ENCODE measurements at places on chromosomes 12 and 14. TPM values are rescaled to one million over a fixed set of nuclear protein-coding genes. Genes with fewer than 3 reads are reported as not detected.

GRCh38 chr12:95858451-95859343, at the start of gene SNRPF:
TSS of gene SNRPF (plus strand) at chr12:95858952. CDS start at chr12:95859074, 122 bp downstream.
- DNase-seq: peak; percentile 97

The ATG2B gene
- 30.9 TPM for total RNA-seq

- DNase-seq: peak; percentile 21
These were observed 2.4 kb downstream of the SINHCAF start for GRCh38 chr12:31323391-31324115.

DNA sequence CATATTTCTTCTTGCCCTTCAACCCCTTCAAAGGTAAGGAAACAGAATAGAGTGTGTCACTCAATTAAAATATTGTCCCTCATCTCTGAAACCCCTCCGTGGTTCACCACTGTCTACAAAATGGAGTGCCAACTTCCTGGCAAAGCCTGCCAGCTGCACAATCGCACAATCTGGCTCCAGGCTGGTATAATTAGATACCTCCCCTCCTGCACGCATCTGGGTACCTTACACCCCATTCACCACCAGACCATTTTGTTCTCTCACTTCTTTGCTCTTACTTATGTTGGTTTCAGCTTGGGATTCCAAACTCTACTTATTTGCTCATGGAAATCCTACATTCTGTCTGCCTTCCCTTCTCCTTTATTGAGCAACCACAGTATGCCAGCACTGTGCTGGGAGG, 314.9 kb downstream of the NUAK1 start:
- DNase-seq: no peak

DNA sequence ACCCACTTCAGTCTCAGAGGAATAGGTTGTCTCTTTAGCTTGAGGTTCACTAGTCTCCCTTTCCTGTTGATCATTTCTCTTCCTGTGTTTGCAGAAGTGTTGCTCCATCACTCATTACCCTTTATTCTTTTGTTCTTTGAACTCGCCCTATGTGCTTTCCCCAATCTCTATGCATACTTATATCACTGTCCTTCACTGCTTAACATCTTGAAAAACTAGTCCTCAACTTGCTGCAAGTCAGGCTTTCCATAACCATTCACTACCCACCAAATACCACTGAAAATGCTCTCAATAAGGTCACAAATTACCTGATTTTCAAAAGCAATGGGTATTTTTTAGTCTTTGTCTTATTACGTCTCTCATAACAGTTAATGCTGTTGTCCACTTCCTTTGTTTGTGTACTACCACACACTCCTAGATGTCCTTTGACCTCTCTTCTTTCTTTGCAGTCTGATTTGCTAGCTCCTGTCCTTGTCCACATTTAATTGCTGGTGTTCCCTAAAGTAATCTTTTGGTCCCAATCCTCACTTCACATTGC, 80.8 kb downstream of the RIC8B start:
- no peak for DNase-seq

DNA sequence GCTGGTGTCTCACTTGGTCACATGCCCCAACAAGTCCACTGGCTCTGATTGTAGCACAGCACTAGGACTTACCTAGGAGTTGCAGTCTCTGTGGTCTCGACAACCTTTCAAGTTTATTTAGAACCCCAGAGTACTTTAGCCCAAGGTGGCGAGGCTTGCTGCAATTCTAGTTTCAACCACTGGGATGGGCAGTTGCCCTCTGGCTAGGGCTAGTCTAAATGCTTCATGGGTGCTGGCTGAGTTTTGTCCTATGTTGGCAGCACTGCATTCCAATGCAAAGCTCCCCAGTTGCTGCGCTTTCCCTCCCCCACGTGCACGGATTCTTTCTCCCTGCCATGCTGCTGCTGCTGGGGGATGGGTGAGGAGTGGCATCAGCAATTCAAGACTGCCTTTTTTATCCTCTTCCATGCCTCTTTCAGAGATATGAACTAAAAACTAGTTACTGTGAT, 207.9 kb downstream of the SYNE2 start:
- no peak for DNase-seq

The PRICKLE1 gene
- total RNA-seq: 9.6 TPM

GRCh38 chr14:61577506-61577931, 117.8 kb upstream of the HIF1A start:
- DNase-seq: no peak

- no peak for DNase-seq
These were observed 16.2 kb upstream of the MYL2 start for GRCh38 chr12:110936367-110937103.

DNA sequence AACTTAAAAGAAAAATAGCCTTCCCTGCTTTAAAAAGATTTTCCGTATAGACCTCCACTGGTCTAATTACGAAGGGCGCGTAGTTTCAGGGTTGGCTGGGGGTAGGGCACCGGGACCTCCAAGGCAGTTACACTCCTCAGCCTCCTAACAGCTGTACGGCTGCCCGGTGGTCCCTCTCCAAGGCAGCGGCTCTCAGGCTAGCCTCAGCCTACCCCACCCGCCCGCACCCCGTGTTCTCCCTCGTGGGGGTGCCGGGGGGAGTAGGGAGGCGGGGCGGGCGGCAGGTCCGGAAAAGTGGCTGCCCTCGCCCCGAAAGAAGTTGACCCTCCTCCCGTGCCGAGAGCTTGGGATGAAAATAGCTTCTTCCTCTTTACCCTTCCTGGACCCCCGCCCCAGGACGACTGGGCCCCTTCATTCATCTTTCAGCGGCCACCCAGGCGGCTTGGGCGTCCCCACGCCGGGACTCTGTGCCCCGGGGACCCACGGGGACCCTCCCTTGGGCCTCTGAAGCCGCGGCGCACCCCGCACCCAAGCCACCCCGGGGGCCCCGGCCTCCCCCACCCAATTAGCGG, 991 bp upstream of the RCOR1 start:
- DNase-seq: peak; percentile 22

The BCAT1 gene
- total RNA-seq: 93.7 TPM

The AVPR1A gene
- not detected for total RNA-seq

DNA sequence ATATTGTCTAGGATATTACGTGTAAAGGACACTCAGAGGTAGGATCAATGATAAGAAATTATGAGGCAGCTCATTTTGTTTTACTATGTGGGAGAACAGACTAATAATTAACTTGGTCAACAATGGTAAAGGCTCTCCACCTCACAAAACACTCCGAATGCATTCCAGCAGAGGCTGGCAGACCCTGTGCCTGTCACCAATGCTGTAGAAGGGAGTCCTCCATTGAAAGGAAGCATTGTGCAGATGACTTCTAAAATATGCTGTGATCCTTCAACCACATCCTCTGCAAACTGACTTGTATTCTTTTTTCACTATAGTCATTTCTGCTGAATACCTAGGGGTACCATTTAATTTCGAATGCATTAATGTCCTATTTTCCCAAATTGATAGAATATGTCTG, 119.6 kb upstream of the EEA1 start:
- DNase-seq: no peak

- DNase-seq: no peak
These were observed 64.1 kb upstream of the RFLNA start for GRCh38 chr12:124230789-124231188.

GRCh38 chr12:94173660-94174265, 25.4 kb downstream of the PLXNC1 start:
- no peak for DNase-seq

The KLRD1 gene
- 0.17 TPM for total RNA-seq

DNA sequence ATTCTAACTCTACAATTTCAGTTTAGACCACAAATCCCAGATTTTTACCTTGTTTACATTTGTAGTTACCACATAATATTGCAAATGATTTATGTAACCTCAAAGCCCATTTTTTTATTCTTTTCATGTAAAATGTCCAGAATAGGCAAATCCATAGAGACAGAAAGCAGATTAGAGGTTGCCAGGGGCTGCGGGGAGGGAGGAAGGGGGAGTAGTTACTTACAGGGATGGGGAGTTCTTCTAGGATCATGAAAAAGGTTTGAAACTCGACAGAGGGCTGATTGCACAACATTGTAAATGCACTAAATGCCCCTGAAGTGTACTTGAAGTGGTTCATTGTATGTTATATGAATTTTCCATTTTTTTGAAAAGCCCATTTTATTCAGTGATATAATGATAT, 66.5 kb downstream of the PPP2R5C start:
- peak; percentile 72 for DNase-seq

All from fibroblast of lung (primary cell).